ENCODE measurements at places on chromosomes 11 and 22.

GRCh38 chr11:87236368-87236767, 198.6 kb downstream of the TMEM135 start:
- no peak for DNase-seq

DNA sequence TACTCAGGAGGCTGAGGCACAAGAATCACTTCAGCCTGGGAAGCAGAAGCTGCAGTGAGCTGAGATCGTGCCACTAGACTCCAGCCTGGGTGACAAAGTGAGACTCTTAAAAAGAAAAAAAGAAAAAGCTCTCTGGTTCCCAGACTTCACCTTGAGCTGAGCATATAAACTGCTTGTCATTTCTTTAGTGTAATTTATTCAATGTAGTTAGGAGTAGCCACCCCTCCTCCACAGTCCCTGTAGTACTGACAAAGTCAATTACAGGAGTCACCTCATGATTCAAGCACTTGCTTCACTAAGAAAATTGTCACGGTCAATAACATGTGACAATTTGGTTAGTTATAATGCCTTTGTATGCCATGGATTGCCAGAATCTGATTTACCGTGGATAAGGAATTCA, 7.2 kb downstream of the OR4D10 start:
- DNase-seq, result no peak

GRCh38 chr11:70495351-70496310, 97.3 kb downstream of the CTTN start:
- DNase-seq, result no peak

DNA sequence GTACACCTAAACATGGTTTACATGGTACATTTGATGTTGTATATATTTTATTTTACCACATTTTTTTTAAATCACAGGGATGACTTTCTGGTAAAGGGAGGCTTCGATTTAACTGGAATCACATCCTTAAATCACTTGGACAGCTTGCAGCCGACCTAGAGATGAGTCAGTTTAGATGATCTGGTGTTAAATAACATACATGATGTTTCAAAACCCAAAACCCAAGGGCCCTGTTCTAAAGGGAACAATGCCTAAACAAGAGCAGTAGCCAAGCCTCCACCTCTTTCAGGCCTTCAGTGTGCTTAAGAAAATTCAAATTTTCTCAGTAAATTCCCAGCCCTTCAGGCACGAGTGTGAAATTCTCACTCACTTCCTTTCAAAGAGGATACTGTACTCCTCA, 108.8 kb downstream of the WT1 start:
- DNase-seq, result peak; percentile 45

DNA sequence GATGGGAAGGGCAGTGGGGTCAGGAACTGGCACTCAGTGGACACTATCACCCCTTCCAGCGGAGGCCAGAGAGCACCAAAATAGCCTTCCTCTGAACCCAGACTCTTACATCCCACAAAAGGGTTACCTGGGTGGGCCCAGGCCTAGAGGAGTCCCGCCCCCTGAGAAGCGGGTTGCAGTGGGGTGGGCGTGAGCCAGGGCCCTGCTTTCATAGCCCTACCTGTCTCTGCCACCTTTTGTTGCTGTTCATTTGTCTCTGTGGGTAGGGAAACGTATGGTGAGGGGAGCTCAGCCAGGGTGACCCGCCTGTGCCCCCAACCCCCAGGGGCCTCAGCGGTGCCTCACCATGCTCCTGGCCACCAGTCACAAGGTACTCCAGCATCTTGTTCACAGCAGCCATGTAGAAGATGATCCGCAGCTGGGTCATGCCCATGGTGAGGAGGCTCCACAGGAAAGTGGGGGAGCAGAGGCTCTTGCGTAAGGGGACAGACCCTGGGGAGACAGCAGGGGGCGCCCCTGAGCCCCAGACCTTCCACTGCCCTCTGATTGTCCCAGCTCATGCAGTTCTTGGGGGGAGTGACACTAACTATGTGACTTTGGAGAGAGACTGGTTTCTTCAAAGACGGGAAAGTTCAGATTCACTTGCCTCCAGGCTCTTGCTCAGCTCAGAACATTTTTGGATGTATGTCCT, 24.0 kb downstream of the SLC43A1 start:
- DNase-seq, result peak; percentile 36

GRCh38 chr11:73653996-73654395, 7.6 kb downstream of the PLEKHB1 start:
- DNase-seq, result no peak

- DNase-seq, result no peak
These were observed 2.5 kb downstream of the PLAAT2 start for GRCh38 chr11:63560506-63561180.

Measured in cardiac fibroblast (primary cell).